ENCODE measurements at places on chromosomes 3 and 15.

- no peak for DNase-seq
Observed at GRCh38 chr15:77067691-77068367, 3.1 kb downstream of the TSPAN3 start.

DNA sequence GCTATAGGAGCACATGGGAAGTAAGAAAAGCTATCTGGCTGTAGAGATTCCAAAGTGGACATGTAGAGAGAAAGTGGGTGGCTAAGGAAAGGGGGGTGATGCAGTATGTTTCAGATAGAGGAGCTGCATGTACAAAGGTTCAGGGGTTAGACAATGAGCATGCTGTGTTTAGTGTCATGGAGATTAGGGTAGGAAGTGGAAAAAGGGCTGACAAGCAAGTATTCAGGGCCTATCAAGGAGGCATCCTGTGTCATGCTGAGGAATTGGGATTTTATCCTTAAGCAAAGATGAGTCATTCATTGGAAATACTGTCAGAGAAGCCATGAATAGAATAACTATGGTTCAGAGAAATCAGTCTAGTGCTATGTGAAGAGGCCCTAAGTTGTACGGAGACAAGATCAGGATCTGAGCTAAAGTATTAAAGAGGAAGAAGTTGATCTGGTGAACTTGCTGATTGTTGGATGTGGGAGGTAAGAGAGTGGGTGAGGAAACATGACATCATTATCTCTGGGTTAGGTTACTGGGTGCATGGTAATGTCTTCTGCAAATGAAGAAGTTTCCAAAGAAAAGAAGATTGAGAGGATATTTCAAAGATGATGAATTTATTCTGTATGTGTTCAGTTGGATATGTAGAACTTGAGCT is 176.7 kb upstream of the GOLIM4 start:
- no peak for DNase-seq

DNA sequence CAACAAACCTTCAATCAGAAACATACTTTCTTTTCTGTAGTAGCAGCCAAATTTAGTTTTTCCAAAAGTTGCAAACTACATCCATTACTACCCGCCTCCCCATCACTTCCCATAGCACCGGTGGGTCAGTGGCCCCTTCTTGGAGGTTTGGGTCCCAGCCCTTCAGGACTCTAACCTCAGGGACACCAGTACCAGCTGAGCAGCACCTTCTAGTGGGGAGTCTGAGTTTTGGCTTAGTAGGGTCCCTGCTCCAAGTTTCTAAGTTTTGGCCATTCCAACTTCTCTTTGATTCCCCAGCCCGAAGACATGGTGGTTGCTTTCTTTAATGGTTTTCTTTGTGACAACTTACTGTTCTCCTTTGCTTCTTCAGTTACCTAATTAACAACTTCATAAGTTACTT is 160.6 kb downstream of the ECT2 start:
- DNase-seq: no peak

- DNase-seq: no peak
Observed at GRCh38 chr3:95797081-95797480, 1017.3 kb upstream of the EPHA6 start.

- no peak for DNase-seq
Observed at GRCh38 chr3:46913644-46914043, 36.1 kb downstream of the PTH1R start.

DNA sequence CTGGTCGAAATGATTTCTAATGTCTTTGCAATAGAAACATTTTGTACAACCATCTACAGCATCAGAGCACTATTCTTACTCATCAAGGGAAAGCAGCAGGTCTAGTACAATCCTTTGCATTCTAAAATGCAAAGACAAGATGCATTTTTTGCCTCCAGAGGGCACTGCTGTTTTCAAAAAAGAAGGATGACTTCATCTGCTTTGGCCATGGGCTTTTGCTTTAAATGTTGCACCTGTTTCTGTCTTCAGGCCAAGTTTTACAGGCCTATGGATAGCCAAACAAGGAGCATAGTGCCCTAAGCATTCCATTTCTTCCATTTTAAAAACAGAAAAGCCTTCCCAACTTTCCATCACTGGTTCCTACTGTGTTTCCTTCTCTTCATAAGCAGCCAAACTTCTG is 3.4 kb downstream of the PARP9 start:
- DNase-seq: no peak

DNA sequence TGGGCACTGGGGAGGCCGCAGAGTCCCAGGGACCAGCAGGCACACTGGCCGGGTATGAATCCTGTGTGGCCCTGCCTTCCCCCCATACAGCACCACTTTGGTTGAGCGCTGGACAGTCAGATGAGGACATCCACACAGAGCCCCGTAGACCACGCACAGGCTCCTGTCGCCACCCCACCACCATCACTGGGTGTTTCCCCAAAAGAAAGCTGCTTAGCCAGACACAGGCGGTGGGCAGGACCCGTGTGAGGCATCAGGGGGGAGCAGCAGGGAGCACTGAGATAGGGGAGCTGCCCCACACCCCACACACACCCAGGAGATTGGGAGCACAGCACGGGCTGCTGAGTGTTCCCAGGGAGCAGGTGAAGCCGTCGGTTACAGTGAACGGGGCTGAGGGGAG is 42.4 kb upstream of the SLC41A3 start:
- DNase-seq: no peak
